ENCODE measurements at places on chromosomes 1 and 21.
A peak's percentile ranks its signal among the peaks of the same experiment; 100 is the strongest.

DNA sequence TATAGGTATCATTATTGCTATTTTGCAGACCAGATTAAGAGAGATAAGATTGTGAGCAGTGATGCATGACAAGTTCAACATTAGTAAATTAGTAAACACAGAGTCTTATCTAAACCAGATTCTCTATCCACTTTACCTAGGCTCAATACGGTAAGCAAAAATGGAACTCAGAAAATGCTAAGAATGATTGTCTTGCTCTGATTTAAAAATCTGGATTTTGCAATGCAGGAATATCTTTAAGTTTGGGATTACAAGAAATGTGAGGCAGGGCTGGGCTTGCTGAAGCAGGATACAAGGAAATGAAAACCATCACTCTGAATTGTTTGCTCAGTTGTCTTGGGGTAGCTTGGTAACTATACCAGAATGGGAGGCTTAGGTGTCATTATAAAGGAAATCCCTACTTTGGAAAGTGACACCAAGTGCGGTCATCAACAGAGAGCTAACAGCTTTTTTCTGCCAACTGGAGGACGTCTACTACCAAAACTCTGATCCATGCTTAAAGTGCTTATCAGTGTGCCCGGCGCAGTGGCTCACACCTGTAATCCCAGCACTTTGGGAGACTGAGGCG, 332.7 kb upstream of the RUNX1 start:
- no peak for DNase-seq

DNA sequence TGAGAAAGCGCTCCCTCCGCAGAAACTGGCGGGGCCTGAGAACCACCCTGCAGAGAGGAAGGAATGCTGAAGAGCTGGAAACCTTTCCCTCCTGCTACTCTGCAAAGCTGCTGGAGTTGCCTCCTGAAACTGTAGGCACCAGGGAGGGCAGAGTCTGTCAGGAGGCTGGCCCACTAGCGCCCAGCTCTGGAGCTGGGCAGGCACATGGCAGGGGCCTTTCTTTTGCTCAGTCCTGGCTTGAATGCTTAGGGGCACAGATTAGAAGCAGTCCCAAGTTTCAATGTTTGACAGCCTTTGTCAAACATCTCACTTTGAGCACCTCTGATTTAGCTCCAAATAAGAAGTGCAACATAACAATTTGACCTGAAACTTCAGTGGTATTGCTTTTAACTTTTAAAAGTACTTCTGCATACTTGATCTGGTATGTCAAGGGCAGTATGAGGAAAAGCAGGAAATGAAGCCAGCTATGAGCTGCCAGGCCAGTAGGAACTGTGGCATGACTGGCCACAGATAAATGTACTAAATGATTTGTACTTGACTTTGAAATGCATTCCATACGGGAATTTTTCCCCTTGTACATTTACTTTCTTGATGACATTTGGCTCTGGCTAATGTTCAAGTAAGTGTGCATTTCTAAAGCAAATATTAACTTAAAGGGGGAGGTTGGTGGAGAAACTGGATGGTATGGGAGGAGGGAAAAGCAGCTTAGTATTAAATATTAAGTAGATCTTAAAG, 7.2 kb downstream of the C1orf116 start:
- no peak for DNase-seq

GRCh38 chr1:15244813-15245212, 2.2 kb upstream of the FHAD1 start:
- DNase-seq = no peak

DNA sequence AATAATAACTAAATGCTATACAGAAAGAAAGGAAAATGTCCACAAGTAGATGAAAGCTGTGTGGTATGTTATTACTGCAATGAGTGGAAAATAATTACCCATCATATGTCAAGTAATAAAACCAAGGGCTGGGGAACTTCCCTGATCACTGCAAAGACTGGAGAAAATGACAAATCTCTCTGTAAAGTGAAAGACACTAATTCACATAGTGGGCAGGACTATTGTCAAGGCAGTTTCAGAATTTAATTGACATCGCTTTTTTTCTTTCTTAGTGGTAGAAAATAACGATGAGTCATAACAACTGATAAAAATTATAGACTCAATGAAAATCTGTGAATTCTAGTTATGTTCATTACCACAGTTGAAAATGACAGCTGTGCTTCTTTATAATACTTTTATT, 153.7 kb upstream of the ST6GALNAC5 start:
- DNase-seq = no peak

GRCh38 chr1:25912076-25912831, 6.0 kb upstream of the STMN1 start:
- DNase-seq = no peak

GRCh38 chr1:78833491-78833890, 173.0 kb downstream of the ADGRL4 start:
- no peak for DNase-seq

DNA sequence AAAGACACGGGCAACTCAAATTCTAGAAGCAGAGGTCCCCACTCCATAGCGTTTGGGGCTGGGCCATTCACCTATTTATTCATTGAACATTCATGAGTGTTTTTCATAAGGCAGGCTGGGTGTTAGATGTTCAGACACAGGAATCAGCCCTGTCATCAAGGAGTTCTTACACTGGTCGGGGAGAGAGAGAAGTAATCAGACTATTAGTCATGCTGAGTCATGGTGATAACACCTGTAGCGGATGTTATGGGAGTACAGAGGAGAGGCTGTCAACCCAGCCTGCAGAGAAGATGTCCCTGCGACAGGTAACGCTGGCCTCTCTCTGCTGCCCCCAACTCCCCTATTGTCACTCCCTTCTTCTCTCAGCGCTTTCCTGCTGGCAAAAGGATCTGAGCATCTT, 17.2 kb downstream of the LY9 start:
- no peak for DNase-seq

- peak; percentile 52 for DNase-seq
Measured at GRCh38 chr1:16122916-16123315, 33.0 kb downstream of the EPHA2 start.

DNA sequence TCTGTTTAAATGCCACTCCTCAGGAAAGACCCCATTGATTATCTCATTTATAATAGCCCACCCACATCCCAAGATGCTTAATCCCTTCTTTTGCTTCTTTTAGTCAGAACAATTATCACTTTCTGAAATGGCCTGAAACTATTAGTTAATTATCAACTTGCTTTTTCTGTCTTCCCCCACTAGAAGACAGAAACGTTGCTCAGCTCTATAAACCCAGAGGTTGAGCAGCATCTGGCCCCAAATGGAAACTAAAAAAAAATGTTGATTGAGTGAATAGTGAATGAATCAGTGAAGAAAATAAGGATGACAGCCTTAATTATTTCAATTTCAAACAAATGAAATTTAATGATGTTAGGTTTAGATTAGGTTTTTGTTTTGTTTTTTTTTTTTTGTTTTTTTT, 38.2 kb upstream of the PIGC start:
- no peak for DNase-seq

- no peak for DNase-seq
Measured at GRCh38 chr21:44742418-44743153, 31.2 kb upstream of the TSPEAR start.

GRCh38 chr1:57789936-57790335, 366.1 kb upstream of the DAB1 start:
- no peak for DNase-seq

DNA sequence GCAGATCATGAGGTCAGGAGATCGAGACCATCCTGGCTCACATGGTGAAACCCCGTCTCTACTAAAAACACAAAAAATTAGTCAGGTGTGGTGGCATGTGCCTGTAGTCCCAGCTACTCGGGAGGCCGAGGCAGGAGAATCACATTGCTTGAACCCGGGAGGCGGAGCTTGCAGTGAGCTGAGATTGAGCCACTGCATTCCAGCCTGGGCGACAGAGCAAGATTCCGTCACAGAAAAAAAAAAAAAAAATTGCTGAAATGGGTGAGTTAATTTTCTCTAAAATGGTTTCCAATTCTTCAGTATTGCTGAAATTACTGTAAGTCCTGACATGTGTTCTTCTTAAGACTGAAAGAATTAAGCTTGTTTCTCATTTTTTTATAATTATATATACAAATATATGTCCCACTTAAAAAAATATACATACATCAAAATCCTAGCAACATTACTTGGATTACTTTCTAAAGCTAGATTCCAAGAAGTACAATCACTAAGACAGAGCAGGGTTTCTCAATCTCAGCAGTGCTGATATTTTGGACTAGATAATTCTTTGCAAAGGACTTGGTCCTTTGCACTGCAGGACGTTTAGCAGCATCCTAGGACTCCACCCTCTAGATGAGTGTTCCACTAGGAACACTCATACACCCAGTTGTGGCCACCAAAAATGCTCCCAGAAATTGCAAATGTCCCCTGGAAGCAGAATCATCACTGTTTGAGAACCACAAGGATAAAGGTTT, 24.8 kb downstream of the ZNHIT6 start:
- DNase-seq = no peak

- DNase-seq = no peak
Measured at GRCh38 chr1:201508809-201509208, 1.9 kb upstream of the CSRP1 start.

DNA sequence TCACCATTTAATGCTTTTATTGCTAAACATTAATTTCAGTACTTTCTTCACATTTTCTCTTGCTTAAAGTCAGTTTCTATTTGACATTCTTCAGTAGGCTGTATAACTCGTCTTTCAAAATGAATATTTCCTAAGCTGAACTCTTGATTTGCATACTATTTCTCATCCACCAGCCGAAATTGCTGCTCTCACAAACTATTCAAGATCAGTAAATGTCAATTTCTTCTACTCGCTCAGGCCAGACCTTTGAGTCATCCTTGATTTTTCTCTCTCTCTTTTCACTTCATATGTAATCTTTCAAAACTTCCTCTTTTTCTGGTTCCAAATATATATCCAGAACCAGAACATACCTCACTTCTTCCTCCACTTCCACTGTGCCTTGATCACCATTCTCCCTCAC, 990.0 kb downstream of the KCNT2 start:
- no peak for DNase-seq

DNA sequence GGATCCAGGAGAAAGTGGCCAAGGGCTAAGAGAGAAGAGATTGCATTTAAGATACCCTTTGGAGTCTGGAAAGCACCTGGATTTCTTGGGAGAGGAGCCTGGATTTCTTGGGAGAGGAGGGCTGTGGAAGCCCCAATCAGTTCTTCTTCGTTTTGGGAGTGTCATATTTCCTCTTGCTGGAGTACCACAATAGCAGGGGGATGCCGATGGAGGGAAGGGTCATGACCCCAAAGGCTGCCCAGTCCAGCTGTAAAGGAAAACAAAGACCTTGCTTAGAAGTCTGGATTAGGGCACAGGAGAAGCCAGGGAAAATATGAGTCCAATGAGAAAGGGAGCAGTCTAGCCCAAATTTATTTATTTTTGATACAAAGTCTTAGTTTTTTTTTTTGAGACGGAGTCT, 11.3 kb downstream of the SSR2 start:
- no peak for DNase-seq

GRCh38 chr1:26541431-26541815, 11.9 kb downstream of the RPS6KA1 start:
- no peak for DNase-seq

DNA sequence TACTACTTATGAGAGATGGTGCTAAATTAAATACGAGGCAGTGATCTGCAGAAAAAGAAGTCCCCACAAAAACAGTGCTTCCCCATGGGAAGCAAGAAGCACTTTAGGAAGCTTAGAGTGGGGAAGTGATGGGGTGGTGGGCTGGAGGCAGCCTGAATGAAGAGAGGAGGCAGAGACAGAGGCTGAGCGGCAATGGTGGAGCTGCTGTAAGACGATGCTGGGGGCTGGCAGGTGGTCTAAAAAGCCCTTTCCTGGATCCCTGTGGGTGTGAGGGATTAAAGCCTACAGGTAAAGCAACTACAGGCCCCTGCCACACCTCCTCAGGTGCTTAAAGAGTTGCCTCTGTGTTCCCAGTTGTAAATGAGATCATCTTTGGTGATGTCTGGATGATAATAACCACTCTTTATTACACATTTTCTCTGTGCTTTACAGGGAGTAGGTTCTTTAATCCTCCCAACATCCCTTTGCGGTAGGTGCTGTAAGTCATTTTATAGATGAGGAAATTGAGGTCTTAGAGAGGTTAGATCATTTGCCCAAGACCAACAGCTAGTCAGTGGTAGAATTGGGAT, 39.2 kb downstream of the CNN3 start:
- DNase-seq = no peak

DNA sequence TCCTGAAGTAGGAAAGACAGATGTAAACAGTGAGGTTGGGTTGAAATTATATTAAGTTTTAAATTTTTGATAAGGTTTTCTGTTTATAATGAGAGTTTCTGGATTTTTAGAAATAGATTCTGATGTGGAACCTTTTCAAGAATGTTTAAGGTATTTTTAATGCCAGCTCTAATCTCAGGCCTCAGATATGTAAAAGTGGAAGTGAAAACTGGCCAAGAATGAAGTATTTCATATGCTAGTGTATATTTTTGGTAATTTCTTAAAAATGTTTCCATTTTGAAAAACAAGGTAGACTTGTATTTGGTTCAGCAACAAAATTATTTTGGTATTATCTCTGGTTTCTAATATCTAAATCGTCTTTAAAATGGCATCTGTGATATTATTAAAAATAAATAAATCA, 14.4 kb downstream of the IFNAR1 start:
- DNase-seq = no peak

DNA sequence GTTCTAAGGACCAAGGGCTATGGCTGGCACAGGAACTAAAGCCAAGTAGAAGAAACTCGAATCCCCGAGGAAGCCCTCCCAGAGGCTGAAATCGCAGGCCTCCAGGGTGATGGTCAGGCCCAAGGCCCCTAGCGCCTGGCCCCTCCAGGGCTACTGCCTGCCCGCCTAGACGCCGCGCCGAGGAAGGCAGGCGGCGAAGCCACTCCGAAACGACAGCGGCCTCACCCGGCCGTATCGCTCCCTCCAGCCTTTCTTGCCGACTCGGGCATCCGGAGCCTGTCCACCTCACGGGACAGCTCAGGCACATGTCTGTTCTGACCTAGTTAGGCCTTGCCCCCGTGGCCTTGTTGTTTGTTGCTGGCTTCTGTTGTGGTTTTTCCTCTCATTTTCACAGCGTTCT, 9.7 kb upstream of the LHX8 start:
- DNase-seq = no peak

- no peak for DNase-seq
Measured at GRCh38 chr1:53163291-53163768, 20.9 kb upstream of the SLC1A7 start.

DNA sequence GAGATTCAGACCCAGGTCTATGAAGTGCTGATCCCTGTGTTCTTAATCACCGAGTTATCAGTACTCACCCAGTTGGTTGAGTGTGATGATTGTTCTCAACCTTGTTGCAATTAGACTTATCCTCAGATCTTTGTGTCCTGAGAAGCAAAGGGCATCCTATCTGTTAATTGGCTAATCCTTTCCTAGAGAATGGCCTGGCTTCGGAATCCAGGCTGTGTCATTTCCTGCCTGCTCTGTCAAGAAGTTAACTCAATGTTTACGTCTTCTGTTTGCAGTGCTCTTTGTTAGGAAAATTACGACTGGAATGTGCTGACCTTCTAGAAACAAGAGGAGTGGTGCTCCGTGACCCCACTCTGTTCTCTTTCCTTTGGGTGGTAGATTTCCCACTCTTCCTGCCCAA, 14.7 kb downstream of the GAS5 start:
- no peak for DNase-seq

GRCh38 chr1:162357681-162358266, 18.9 kb downstream of the SPATA46 start:
- DNase-seq = no peak

- DNase-seq = no peak
Measured at GRCh38 chr1:151553659-151554058, 13.6 kb downstream of the TUFT1 start.

GRCh38 chr1:56216218-56216617, 363.1 kb downstream of the PLPP3 start:
- DNase-seq = no peak
